ENCODE measurements at places on chromosomes 6 and 20.

- ATAC-seq, result no peak
Observed at GRCh38 chr6:158092806-158093205, 75.3 kb downstream of the SERAC1 start.

DNA sequence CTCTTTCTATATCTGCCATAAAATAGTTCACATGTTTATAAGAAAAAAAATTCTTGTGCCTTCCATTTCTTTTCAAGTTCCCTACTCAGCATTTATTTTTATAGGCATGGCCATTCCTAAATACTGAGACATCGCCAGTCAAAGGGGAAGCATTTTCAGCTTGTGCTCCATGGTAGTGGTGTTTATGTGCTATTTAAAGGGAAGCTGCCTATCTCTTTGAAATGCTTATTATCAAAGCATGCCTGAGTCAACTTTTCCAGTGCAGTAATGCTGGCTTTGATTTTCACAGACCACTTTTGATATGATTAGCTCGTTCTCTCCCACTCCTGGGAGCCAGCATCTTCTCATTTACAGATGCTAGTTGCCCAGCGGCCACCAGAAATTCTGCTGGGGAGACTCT, 124.1 kb upstream of the RIN2 start:
- ATAC-seq, result no peak

- peak; percentile 21 for ATAC-seq
Observed at GRCh38 chr6:3803627-3804468, 45.3 kb upstream of the FAM50B start.

- ATAC-seq, result no peak
Observed at GRCh38 chr6:22350109-22350508, 53.3 kb upstream of the PRL start.

Data from activated CD4-positive, CD25-positive, alpha-beta regulatory T cell treated with anti-CD3 and anti-CD28 coated beads, Interleukin-2, amount 50 U/mL, for 24 hours (primary cell).